ENCODE measurements at places on chromosomes 5 and 9.

- no peak for DNase-seq
These were observed 63.1 kb downstream of the TMOD1 start for GRCh38 chr9:97564291-97565175.

- no peak for DNase-seq
These were observed 732 bp downstream of the PBX3 start for GRCh38 chr9:125747765-125748445.

GRCh38 chr9:16106021-16106571 is 553.3 kb downstream of the CCDC171 start:
- no peak for DNase-seq

- DNase-seq = no peak
These were observed 173.0 kb upstream of the PDE4D start for GRCh38 chr5:60066502-60066901.

- no peak for DNase-seq
These were observed 29.4 kb upstream of the HSD17B3 start for GRCh38 chr9:96331236-96331947.

DNA sequence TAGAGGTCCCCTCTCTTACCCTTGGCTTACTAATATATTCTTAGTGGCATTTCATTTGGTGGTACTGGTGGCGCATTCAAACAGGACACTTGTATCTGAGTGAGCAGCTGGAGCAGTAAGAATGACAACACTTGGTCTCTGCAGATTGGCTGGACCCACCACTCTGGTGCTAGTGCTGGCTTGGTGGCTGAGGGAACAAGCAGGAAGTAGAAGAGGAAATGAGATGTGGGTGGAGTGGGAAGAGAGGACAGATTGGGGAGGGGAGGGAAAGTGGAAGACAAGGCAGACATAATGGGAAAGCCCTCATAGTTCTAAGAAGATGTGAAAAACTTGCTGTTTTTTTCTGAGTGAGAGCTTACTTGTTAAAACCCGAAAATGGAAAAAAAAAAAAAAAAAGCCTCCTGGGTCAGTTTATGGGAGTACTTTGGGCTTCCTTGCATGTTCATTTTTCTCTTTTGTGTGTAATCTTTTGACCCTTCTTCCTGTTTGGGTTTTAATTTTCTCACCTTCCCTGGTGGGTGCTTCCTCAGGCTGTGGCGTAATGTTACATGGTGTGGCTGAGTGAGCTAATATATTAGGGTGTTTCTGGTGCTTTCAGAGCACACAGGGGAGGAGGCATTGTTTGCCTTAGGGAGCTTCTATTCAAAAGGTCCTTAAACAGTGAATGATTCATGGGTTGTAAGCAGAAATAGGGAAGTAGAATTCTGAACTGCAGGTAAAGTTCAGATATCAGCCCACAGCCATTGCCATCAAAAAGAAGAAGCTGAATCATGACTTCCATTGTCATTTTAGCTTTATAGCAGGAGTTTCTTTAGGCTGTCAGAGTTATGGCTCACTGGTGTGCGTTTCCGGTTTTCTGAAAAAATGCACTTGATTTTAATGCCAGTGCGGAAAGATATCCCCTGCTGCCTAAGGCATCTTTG is 52.3 kb downstream of the TLE4 start:
- DNase-seq = peak; percentile 31

GRCh38 chr5:144203750-144204596 is 33.3 kb downstream of the KCTD16 start:
- peak; percentile 60 for DNase-seq
